ENCODE measurements at places on chromosomes 2 and 18. TPM values are rescaled to one million over a fixed set of nuclear protein-coding genes. Genes with fewer than 3 reads are reported as not detected.

Gene BCL11A
- total RNA-seq: 3.5 TPM

Gene KCNS3
- total RNA-seq: 2.9 TPM

Gene LCT
- total RNA-seq: 0.25 TPM

Gene RHOB
- total RNA-seq: 305 TPM

Gene GALR1
- total RNA-seq: not detected

Gene EMX1
- total RNA-seq: not detected

Gene EHD3
- total RNA-seq: 31.7 TPM

Gene MYCN
- total RNA-seq: not detected

Gene DYNAP
- not detected for total RNA-seq

Gene RNU2-63P
- total RNA-seq: not detected

Gene CHMP3
- 71.5 TPM for total RNA-seq

Gene ST8SIA5
- 0.13 TPM for total RNA-seq

Gene NEURL3
- total RNA-seq: not detected

Gene DAPL1
- not detected for total RNA-seq

Gene HOXD4
- total RNA-seq: 7.8 TPM

Gene GCG
- total RNA-seq: not detected

Gene ANKRD30B
- not detected for total RNA-seq

Measured in GM23248 (cell line).